ENCODE measurements at places on chromosomes 4 and X. TPM values are rescaled to one million over a fixed set of nuclear protein-coding genes. Genes with fewer than 3 reads are reported as not detected.

DNA sequence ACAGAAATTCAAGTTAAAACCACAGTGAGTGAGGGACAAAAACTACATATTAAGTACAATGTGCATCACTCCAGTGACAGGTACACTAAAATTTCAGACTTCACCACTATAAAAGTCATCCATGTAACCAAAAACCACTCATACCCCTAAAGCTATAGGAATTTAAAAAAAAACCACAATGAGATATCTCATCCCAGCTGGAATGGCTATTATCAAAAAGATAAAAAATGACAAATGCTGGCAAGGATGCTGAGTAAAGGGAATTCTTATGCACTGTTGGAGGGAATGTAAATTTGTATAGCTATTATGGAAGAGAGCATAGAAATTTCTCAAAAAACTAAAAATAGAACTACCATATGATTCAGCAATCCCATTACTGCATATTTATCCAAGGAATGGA, 171.1 kb downstream of the HHIP start:
- DNase-seq, result no peak

DNA sequence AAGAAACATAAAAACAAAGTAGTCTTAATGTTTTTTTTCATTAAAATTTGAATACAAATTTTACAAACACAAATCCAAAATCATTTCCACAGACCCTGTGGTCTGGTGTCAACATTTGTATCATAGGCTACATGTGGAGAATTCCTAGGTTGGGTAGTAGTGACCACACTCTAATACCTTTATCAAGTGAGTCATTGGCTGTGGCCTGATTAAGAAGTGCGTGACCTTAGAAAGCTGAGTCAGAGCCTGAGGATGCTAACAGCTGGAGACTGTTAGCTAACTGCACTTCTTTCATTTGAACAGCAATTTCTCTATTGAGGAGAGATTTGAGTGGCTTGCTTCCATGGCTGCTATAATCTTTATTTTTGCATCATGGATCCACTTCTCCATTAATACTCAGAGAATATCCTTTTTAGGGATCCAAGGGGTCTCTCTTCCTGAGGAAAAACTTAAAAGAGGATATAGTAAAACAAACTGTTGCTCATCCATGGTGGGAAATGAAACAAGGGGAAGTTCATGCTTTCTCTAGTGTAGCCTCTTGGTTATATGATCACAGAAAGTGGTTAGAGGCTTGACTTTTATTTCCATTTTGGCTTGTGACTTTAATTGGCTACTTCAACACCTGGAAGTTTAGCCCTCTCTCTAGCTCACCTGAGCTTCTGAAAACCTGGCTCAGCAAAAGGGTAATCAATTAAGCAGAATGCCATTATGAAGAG, 335.8 kb downstream of the PABPC4L start:
- no peak for DNase-seq

- no peak for DNase-seq
Measured at GRCh38 chr4:56622176-56622575, 58.9 kb downstream of the HOPX start.

DNA sequence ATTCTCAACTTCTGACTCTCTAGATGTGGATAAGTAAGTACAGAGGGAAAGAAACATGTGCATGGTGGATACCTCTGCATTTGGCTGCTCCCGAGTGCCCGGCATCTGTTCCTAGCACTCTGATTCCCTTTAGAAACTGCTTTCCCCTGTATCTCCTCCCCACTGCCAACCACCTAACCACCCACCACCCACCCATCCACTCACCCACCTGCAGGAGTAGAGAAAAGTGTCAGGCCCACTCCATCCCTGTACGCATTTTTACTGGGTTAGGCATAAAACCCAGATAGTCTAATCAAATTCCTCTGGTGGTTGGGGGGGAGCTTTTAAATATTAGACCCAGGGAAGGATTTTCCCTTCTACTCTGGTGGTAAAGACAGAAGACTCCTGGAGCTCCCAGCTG, 63.0 kb downstream of the TMEM154 start:
- DNase-seq, result no peak

DNA sequence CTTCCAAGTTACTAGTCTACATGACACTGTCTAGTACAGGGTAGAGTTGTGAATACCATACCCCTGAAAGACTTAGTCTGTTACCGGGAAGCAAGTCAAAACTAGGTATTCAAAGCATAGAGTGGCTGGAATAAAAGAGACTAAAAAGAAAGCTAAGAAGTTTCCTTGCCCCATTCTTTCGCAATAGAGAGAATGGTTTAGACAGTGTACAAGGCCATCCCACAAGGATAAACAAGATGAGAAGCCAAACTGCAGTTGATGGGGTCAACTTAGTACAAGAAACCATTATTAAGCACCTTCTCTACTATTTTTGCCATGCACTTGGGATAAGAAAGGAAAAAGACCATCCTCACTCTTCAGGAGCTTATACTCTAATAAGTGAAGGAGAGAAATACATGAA, 30.3 kb downstream of the AMMECR1 start:
- no peak for DNase-seq

DNA sequence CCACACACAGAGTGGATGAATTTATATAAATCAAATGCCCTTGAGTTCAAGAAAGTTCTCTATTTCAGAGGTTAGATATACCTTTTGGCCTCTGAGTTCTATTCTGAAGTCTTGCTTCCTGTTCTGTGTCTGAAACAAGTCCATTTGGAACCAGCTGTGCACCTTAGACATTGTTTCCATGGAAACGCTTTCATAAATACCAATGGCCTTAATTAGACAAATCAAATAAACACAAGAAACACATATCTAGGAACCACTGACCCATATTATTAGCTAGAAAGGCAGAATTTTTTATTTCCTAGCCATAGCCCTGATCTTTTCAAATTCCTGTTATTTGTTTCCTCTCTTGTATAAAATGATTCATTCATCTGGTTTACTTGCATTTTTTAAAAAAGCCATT, 8.4 kb upstream of the C4orf54 start:
- no peak for DNase-seq

The IGFBP7 gene
- total RNA-seq, result 438 TPM

The SEPTIN6 gene
- 19.1 TPM for total RNA-seq

DNA sequence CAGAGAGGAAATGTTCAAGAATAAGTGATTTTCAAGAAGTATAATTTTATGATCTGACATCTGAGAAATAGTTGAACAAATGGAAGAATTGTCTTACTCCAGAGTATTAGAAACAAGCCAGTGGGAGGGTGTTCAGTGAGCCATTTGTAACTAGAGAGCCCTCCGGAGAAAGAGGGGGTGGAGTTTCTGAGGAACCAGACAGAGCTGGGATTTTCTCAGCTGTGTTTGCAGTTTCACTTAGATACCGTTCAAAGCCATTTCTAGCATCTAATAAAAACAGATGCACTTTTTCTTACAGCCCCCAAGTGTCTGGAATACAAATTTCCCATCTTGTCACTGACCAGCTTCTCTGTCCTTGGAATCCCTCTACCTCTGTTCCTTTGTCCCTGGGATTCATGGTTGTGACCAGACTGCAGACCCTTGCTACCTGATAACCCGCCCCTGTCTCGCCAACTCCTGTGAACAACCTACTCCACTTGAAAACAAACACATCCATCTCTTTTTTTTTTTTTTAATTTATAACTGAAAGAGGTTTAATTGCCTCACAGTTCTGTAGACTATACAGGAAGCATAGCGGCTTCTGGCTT, 132.8 kb upstream of the KLF3 start:
- DNase-seq, result peak; percentile 70

DNA sequence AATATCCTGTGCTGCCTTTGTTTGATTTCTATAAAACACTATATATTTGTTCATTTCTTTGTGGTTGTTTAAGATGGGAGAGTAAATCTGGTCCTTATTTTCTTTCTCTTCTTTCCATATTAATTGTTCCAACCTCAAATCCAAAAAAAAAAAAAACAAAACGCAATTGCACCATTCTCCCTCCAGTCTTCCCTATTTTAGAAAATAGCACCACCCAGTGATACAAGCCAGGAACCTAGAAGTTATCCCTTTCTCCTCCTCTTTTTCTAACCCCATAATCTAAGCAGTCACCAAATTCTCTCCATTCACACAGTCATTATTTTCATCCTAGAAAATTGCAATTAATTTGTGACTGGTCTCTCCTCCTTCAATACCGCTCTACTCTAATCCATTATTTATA, 107.8 kb downstream of the GABRA3 start:
- no peak for DNase-seq

The SMIM10L2A gene
- total RNA-seq, result 2.4 TPM

The SCML2 gene
- 0.97 TPM for total RNA-seq

- no peak for DNase-seq
Measured at GRCh38 chrX:17682259-17682658, 55.0 kb upstream of the SCML1 start.

The OTC gene
- 1.5 TPM for total RNA-seq

The METAP1 gene
- 42.8 TPM for total RNA-seq

The CHRDL1 gene
- 58.5 TPM for total RNA-seq

DNA sequence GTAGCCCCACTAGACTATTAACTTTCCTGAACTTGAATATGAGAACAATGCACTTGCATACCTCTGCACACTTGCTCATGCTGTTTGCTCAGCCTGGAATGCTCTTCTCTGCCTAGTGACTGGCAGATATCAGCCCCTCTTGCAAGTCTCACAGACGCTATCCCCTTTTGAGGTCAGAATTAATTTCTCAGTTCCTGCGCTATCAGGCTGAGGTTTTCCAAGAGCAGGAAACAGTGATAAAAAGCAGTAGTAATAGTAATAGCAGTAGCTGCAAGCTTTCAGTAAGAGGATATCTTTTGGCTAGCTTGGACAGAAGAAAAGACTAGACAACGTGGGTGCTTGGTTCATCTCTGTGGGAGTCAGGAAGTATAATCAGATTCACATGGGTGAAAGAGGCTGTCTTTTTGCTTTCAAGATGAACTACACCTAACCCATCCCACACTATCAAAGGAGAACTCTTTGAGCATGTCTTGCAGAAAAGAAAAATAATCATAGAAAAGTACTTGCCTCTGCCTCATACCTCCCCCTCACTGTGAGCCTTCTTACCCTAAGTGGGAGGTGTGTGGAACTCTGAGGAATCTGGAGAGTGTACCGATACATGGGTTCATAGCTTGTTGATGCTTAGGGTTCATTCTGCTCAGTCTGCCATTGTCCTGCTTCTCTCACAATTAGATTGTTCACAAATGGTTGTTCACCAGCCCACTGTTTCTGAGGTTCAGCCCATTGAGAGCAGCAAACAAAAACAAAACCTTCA, 11.3 kb upstream of the DRP2 start:
- DNase-seq, result no peak

- no peak for DNase-seq
Measured at GRCh38 chrX:123184219-123184865, at the start of gene GRIA3. TSS of gene GRIA3 (plus strand) at chrX:123184278. CDS start at chrX:123184536, 258 bp downstream.

- no peak for DNase-seq
Measured at GRCh38 chrX:96907516-96908272, 24.0 kb downstream of the RPA4 start.

DNA sequence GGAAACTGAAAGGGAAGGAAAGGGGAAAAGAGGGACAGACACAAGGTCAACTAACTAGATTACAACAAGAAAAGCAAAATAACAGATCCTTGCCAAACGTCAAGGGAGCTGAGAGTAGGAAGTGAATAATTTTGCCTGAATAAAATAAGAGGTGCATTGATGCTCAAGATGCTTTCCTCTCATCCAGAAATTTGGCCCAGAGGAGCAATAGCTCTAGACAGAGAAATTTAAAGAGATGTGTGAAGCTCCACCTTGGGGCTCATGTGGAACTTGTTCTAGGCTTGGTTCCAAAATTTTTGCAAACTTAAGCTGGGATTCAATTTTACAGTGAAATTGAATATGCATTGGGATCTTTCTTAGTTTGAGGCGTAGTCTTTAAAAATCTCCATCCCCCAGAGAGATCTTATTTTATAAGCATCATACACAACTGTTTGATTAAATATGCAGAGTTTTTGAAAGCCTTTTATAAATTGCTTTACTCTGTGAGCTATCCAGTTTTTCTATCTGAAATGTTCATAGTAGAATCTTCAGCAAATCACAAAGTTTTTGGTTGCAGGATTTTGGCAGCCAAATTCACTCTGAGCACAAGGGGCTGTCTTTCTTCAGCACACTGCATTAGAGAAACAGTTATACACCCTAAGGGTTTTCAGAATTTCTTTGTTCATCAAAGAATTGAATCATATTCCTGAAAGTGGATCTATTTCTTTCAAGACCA, 1159.5 kb downstream of the ADGRL3 start:
- no peak for DNase-seq

GRCh38 chrX:6024204-6024603, 204.5 kb downstream of the NLGN4X start:
- DNase-seq, result no peak

DNA sequence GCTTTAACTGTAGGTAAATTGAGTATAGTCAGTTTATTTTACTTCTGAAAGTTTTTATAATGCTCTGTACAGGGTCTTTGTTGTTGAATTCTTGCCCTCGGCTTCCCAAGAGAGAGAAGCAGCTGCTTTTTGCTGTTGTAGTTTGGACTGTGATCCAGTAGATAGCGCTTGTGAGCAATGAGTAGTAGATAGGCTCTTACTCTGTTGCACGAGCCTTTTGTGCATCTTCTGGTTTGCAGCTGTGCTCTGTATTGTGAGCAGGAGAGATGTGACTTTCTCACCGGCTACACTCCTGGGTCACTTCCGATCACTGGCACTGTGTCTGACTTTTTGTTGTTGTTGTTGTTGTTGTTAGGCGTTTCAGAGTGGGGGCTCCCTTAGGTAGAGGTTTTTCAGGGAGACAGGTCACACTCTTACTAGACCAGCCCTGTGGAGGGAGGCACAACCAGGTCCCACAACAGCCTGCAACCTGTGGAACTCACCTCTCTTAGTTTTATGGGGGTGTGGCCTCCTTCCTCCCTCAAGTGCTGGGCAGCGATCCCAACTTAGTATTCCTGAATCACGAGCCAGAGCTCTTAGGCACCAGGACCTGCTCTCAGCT, 822.1 kb upstream of the GALNTL6 start:
- peak; percentile 0 for DNase-seq

DNA sequence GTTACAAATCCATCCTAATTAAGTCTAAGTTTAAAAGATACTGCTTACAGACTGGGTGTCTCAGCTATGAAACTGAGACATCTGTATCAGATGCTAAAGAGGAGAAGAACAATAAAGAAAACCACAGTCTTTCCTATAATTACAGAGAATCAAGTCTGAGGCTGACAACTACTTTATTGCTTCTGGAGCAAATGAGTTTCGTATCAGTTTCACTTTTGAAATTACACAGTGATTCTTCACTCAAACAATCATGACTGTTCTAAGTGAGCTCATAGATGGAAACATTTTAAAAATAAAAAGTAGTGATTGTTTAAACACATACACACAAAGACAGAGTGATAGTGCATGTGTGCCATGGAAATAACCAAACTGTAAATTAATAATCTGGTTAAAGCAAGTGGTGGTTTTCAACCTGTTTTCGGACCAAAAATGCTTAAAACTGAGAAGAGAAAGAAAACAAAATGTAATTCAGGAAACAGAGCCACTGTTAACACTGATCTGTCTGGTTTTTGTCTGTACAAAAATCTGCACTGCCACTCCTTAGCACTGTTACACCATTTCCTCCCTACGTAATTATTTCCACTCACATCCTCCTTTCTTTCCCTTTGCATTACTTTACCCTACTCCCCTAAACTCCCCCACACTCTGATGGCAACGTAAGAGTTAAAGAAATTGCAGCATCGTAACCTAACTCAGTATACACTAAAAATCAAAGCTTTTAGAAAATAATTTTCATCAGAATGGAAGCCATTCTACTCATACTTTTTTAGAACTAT, 12.5 kb downstream of the RFC1 start:
- peak; percentile 30 for DNase-seq

GRCh38 chr4:134126955-134127354, 74.6 kb downstream of the PABPC4L start:
- peak; percentile 15 for DNase-seq

The VCX2 gene
- not detected for total RNA-seq

The ZNF732 gene
- total RNA-seq, result 0.21 TPM

GRCh38 chr4:86446996-86447395, 87.1 kb upstream of the MAPK10 start:
- DNase-seq, result no peak

The AMTN gene
- total RNA-seq, result not detected

Data from left lung (tissue), 14 donors.